GM18507 (cell line): ENCODE measurements at places on chromosomes 2 and 18.

DNA sequence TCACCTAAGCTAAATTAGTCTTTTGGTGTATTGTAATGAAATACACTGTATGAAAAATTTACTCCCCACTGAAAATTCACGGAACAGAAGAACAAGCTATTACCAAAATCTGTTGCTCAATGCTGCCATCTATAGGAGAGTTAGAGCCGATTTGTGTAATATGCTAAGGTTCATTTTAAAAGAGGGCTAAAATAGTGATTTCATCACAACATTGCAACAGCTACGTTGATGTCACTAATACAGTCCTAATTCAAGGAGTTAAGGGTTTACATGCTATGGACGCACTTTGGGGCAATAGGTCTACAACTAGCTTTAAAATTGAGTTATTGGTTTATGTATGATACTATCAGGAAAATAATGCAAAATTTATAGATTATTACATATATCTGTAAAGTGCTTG is 3.0 kb upstream of the IRS1 start:
- DNase-seq = no peak

GRCh38 chr18:70142001-70142400 is 63.5 kb downstream of the RTTN start:
- no peak for DNase-seq

- no peak for DNase-seq
These were observed 101.2 kb downstream of the DYNC1I2 start for GRCh38 chr2:171788316-171788993.

DNA sequence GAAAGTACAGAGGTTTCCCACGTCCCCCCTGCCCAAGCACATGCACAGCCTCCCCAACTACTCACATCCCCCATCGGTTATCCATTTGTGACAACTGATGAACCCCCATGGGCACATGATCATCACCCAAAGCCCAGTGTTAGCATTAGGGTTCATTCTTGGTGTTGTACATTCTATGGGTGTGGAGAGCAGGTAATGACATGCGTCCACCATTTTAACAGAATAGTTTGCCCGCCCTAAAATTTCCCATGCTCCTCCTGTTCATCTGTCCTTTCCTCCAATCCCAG is 74.3 kb downstream of the LONRF2 start:
- DNase-seq = no peak

DNA sequence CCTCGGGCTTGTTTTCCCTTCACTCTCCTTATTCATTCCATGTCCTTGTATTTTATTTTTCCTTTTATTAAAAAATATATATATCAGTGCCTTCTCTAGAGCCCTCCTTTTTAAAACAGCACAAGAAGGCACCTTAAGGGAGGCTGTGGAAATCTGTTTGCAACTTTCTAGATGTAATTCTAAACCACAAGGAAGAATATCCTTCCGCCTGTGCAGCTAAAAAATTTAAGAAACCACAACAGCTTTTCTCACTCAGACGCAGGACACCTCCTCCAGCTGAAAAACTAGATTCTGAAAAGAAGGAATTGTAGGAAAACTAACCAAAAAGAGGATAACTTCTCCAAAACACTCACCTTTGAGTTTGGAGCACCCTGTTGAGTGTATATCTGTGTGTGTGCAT is 142.2 kb downstream of the BCL11A start:
- DNase-seq = no peak

DNA sequence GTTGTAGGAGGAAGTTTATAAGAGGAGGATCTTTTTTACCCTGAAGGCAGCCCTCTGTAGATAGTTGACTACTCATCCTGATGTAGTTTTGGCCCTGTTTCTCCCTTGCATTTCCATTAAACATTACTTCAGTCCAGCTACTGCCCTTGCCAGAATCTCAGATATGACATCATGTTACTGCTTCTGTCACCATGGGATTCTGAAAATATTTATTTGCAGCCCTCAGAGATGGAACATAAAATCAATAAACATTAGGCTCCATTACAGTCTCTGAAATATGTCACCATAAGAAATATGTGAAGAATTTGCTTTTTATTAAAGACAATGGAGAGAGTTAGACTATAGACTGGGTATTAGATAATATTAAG is 68.7 kb upstream of the STK39 start:
- DNase-seq = no peak

DNA sequence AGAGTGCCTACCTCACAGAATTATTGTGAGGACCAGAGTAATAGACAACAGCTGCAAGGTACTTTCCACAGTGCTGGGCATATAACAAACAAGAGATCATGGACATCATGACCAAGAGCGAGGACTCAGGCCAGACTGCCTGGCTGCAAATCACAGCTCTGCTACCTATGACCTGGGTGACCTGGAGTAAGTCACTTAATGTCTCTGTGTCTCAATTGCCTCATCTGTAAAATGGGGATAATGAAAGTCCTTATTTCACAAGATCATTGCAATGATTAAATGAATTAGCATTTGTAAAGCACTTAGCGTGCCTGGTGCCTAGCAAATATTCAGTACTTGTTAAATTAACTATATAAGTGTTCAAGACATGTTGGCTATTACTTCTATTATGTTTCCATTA is 59.7 kb downstream of the PRKCE start:
- no peak for DNase-seq

DNA sequence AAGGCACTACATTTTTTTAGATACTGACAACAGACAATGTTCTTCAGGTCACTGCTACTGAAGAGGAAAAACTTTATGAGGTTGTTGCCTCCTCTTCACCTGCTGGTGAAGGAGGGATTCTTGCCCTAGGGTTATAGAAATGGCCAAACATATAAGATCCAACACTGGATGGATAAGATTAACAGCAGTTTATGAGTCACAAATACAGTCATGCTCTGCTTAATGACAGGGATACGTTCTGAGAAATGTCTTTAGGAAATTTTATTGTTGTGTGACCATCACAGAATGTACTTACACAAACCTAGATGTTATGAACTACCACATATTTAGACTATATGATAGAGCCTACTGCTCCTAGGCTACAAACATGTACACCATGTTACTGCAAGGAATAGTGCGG is 57.4 kb upstream of the AMMECR1L start:
- no peak for DNase-seq

DNA sequence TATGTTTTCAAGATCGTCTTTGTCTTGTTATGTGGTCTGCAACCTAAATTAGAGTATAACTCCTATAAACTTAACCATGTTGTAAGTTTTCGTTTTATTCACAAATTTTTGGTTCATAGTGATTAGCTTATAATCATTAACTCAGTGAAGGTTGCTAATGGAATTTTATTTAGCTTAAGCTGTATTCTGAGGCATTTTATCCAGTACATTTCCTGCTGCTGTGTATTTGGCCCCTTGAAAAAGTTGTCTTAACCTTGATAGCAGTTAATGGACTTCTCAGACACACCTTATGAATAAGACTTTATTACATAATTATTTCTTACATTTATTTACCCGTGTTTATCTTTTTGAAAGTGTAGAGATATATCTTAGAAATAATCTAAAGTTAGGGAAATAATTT is 20.5 kb downstream of the VAPA start:
- no peak for DNase-seq

GRCh38 chr2:189348369-189348768 is 92.9 kb upstream of the WDR75 start:
- DNase-seq = no peak

GRCh38 chr2:145305889-145306288 is 786.0 kb upstream of the ZEB2 start:
- no peak for DNase-seq

DNA sequence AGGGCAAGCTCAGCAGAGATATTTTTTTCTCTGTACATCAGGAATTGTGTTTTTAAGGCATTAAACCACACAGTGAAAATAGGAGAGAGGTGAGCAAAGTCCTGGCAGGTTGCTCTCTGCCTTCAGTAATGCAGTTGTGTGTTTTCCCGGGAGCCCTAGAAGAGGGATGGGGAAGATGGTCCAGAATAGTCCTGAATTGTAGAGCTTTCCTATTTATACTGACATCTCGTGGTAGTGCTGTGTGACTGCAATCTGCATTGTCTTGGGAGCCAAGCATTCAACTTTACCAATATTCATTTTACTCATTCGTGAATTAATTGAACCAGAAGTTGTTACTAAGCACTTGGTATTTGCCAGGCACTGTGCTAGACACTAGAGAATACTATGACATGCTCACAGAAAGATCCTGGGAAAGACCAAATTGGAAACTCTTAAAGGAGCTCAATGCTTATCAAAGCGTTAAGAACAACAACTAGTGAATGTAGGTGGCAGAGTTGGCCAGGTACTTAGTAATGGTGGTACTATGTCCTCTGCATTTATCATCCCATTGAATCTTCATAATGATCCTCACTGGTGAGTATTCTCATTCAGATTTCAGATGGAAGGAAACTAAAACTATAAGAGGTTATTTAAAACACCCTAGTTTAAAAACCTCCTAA is 214.6 kb downstream of the TRIB2 start:
- DNase-seq = peak; percentile 11

DNA sequence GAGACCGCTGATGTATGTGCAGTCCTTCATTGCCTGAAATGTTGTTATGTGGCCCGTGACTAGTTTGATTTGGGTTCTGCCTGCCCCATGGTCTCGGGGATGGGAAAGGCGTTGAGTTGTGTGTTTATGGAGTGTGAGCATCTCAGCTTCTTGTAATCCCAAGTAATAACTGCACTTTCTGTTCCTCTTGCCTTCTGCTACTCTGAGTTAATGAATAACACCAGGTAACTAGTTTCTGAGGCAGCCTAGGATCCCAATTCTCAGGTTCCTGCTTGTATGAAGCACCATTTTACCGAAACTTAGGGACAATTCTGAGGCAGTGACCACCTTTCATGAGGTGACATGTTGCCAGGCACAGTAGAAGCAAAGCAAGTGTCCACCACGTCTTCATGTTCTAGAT is 170.0 kb downstream of the ALK start:
- peak; percentile 32 for DNase-seq

DNA sequence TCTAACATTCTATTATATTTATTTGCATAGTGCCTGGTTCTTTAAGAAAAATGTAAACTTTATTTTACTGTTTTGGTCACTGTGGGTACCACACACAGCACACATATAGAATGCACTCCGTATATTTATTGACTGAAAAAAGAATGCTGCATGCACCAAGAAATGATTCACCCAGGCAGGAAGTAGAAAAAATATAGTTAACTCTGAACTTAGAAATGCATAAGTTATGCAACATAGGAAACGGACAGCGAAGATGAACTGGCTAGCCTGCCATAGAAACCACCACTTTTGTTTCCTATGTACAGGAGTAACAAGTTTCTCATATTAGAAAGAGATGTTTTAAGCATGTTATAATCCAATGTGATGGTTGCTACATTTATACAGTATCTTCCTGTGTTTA is 635.8 kb downstream of the DSC3 start:
- no peak for DNase-seq

GRCh38 chr2:190506666-190507065 is 27.9 kb downstream of the NEMP2 start:
- no peak for DNase-seq

DNA sequence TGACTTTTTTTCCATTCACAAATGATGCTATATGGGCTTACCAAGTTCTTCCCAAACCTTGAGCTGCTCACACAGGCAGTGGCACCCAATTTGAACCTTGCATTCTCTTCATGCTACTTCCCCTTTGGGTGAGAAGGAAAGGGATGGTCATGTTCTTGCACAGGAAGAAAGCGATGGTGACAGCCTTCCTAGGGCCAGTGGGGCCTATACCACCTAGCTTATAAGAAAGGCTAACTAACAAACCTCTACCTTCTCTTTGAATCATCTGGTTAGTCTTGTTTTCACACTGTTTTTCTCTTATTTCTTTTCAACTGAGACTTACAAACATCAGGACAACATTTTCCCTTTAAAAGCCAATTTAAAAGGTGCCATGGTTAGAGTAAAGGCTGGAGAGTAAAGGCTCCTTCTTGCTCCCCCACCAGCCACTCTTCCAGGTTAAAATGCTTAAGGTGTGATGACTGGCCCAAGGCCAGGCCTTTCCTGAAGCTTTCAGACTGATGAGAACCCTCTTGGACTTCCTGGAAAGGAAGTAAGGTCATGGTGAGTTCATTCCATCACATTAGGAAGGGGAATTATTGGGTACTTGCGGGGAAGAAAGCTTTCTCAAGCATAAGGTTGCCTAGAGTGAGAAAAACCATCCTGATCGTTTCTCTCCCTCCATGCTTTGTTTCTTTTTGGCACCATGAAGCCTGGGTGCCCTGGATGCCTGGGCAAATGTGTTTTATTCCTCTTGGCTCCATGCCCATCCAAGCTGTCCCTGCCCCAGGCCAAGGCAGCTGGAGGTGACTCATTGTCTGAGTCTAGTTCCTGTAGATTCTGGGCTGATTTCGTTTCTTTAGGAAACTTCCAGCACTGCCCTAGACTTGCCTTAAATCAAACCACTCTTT is 41.4 kb upstream of the ITGB6 start:
- DNase-seq = no peak

- no peak for DNase-seq
These were observed 105.1 kb downstream of the NUP35 start for GRCh38 chr2:183229386-183229785.

- DNase-seq = no peak
These were observed 857 bp downstream of the RESP18 start for GRCh38 chr2:219331560-219332213.

DNA sequence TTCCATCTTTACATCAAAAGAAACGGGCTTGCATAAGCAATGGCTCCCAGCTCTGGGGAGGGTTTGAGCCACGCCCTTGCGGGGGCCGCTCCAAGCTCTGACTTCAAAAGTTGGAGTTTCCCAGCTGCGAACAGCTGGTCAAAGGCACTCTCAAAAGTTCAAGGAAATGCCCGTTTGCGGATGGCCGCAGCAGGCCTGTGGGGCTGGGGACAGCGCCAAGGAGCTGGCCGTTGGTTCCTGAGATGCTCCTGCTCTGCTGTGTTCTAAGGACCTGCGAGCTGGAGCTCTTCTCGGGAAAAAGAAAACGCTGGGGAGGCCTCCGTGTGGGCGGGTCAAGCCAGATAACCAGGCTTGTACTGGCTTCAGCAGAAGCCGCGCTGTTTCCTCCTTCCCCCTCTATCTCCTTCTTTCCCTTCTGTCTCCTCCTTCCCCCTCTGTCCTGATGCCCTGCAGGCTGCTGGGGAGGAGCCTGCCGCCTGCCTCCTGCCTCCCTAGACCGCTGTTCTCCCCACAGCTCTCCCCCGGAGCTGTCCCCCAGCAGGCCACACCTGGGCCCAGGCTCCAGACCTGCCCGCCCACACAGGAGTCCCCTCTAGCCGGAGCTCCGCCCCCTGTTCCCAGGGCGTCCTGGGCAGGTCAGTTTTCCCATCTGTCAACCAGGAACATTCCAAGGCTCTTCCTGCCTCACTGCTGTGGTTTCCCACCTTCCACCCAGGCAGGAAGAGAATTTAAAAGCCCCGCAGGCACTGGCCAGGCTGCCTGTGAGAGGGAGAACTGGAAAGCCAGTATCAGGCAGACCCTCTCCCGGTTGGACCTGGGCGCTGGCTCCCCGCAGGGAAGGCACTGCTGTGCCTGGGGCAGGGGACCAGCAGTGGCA is 14.1 kb downstream of the KLF11 start:
- no peak for DNase-seq

- no peak for DNase-seq
These were observed 64.7 kb downstream of the CCDC148 start for GRCh38 chr2:158391876-158392275.

- no peak for DNase-seq
These were observed 294.4 kb upstream of the LRRTM4 start for GRCh38 chr2:77816618-77817017.
